WERI-Rb-1 (cell line): ENCODE measurements at places on chromosomes 1 and 21.
A peak's percentile ranks its signal among the peaks of the same experiment; 100 is the strongest.

DNA sequence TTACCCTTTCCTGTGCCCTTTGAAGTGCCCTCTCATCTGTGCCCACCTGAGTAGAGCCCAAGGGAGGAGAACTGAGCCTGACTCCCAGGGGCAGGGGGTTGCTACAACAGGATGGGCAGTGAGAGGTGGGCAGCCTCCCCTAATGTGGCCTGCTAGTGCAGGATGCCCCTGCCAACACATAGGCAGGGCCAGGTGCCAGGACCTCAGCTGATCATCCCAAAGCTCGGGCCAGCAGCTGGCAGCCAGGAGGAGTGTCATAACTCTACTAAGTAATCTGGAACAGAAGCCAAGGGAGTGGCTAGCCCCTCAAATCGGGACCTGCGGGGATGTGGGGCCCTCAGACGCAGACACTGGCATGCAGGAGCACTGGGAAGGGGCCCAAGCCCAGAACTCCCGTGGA is 208.8 kb upstream of the RAB4A start:
- no peak for DNase-seq

- no peak for DNase-seq
Measured at GRCh38 chr1:905071-905749, 18.5 kb upstream of the SAMD11 start.

- no peak for DNase-seq
Measured at GRCh38 chr21:20388400-20388799, 609.8 kb upstream of the NCAM2 start.

- DNase-seq = no peak
Measured at GRCh38 chr1:9316080-9316444, 23.4 kb downstream of the SPSB1 start.

GRCh38 chr1:32759997-32760623 is 57.0 kb downstream of the YARS1 start:
- no peak for DNase-seq

DNA sequence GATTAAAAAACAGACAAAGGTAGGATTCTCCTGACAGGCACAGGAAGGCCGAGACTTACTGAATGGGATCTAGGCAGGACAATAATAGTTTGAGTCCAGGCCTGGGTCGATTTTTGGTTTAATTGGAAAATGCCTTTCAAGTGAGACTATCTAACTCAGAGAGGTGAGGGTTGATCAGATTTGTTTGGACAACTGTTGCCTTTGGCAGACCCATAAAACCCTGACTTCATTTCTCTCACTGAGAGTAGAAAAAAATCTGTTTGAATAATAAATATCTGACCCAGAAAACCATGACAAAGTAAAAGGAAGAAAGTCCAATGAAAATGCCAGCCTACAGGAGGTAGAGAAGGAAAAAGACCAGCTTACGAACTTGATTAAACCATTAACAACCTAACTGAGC is 12.3 kb upstream of the SLC30A10 start:
- no peak for DNase-seq

- no peak for DNase-seq
Measured at GRCh38 chr1:119266386-119266785, 102.2 kb upstream of the HAO2 start.

DNA sequence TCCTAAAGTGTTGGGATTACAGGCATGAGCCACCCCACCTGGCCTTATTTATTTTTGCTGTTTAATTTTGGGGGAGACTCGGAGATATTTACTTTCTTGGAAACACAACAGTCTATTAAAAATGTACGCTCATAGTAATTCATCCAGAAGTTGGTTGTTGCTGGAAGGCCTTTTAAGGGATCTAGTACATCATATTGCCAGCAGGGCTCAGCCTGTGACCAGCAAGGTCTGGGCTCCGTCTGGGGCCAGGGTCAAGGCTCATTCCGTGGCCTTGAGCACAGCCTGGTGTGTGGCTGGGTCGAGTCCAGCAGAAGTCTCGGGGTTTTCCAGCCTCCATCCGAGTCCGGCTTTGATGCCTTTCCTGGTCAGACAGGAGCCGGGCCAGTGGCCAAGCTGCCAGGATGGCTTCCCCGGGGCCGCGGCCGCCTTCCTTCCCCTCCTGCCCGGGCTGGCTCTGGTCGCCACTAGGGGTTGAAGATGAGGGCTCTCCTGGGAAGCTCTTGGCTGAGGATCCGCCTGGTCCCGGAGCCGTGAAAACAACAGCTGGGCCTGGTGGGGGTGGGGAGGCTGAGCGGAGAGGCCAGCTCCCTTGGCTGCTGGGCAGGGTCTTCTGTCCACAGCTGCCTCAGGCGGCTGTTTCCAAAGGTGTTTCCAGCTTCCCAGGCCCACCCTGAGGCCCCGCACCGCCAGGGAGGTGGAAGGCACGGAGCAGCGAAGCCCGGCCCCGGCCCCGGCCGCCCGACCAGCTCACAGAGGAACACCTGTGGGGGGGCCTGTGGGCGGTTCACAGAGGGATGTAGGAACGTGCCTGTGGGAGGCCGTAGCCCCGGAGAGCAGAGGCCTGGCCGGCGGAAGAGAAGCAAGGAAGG is 5.1 kb upstream of the VWA1 start:
- peak; percentile 89 for DNase-seq

DNA sequence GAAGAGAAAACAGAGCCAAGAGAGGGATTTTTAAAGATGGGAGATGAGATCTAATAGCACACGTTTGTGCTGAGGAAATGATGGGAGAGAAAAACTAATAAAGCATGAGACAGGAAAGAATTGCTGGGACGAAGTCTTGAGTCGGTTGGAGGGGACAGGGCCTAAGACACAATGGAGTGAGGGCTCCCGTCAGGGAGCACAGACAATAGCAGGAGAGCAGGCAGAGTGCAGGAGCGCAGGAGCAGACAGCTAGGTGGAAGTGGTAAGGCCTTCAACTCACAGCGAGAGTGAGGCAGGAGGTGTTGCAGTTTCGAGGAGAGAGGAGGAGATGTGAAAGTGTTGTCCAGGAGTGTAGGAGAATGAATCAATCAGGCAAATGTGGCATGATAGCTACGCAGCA is 59.9 kb upstream of the SOX13 start:
- DNase-seq = no peak

DNA sequence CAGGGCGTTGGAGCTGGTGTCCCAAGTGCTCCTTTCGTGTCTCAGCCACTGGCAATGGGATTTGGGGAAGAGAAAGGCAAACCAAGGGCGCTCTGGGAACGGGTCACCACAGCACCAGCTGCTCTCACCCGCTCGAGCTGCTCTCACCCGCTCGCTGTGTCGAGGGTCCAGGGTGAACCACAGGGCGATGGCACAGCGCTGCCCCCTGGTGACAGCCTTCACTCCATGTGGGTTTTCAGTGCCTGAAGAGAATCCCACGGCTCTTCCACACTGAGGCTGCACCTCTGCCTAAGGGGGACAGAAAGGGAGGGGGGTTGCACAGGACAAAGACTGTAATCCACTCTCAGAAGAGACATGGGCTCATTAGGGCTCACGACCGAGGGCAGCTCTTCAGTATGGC is 7.1 kb upstream of the CLDN19 start:
- peak; percentile 85 for DNase-seq

DNA sequence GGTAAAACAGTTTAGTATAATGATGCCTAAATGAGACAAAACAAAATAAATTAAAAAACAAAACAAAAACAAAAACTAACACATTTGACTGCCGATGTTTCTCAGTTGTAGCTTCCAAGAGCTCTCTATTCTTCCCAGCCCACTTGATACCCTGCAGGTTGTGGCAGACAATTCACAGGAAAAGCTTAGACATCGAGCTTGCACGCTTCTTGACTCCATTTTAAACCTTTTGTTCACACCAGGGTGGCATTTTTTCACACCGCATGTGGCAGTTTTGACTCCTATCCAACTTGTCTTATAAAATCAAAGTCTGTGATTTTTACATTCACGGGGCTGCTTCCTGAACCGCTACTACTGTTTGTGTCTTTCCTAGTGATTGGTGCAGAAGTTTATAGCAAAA is 575.9 kb downstream of the USP25 start:
- no peak for DNase-seq

- peak; percentile 82 for DNase-seq
Measured at GRCh38 chr21:42974832-42975820, 764 bp downstream of the PKNOX1 start.

- DNase-seq = no peak
Measured at GRCh38 chr1:179303200-179303785, 9.7 kb downstream of the SOAT1 start.

GRCh38 chr1:40372658-40373322 is 737 bp upstream of the SMAP2 start:
- DNase-seq = no peak

GRCh38 chr1:52920791-52921291 is 699 bp downstream of the ECHDC2 start:
- no peak for DNase-seq

DNA sequence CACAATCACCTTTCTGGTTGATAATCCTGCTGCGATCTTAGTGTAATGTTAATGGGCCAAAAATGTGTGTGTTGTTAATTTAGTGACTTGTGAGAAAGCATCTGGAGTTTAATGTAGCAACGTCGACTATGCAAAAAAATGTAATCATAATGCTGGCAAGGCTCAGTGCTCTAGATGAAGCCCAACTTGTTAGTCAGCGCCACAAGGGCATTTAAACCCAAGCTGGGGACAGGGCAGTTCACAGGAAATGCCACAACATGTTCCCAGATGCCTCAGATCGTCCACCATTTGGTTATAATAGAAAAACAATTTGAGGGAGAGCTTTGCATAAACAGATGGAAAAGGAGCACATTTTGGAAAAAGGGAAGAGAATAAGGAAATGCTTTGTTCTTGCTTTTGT is 585.4 kb upstream of the PLXNA2 start:
- no peak for DNase-seq

DNA sequence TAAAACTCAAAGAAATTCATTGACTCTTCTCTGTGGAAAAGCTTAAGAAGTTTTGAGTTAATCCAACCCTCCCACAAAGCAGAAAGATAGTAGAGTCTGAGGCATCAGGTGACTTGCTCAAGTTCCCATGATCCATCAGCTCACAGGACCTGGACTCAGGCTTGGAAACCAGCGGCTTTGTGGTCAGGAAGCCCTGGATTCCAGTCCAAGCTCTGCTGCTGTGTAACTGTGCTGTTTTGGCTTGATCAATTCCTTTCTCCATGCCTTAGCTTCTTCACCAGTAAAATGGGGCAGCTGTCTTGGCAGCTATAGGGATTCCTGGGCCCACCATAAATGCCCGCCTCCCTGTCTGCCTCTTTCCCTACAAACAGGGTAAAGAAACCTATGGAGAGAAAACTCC is 180.2 kb downstream of the HIVEP3 start:
- no peak for DNase-seq

GRCh38 chr1:67969446-67969845 is 81.0 kb downstream of the DIRAS3 start:
- no peak for DNase-seq

DNA sequence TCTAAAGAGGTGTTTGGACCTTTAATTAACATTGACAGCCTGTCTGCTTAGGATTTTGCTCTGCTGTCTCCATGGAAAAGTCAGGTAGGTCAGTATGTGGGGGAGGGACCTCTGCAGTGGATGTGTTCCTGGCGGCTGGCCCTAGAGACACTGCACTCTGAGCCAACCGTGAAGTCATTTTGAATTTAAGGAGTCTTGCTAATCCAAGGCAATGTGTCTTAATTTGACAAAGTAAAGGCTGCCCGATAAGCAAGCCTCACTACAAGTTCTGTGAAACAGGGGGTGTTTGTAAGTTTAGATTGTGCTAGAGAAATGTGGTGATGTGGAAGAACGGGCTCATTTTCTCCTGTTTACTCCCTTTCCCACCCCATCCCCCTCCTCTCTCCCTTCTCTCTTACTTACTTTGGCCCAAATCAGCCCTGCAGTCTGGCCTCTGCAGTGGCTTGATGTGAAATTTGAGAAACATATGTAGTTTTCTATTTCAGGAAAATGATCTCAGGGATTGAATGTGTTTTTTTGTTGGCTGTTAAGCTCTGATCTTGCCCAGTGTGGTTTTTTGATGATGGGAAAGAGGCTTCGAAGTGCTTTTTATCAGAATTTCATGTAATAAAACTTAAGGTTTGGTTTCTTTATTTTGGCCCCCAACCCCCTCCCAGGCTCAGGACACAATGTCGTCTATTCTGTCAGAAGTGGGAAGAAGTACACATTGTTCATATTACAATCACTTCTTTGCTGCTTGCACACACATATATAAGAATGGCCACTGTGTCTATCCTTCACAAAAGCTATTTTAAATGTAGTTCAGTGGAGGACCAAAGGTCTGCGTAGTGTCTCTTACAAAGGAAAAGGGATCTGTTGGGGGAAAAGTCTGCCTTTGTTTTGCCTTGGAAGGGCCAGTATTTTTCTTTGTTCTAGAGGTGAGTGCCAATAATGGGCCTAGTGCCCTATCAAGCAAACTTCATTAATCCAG is 96.6 kb downstream of the FGGY start:
- peak; percentile 88 for DNase-seq

DNA sequence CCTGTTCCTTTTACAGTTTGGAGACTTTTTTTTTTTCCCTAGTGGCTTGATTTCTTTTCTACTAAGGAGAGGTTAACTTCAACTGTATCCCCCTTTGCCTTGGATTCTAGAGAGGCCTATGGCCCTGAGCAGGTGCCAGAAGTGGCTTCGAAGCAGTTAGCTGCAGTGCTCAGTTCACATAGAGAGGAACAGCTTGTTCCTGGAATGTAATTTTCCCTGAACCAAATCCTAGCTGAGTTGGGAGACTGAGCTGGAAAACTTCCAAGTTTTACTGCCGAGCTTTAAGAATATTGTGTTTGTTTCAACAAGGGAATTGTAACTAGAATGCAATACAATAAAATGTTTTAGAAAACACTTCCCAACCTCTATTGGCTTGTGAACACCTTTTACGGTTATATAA is 17.5 kb downstream of the RD3 start:
- no peak for DNase-seq

- no peak for DNase-seq
Measured at GRCh38 chr1:60436186-60436585, 362.6 kb upstream of the C1orf87 start.

DNA sequence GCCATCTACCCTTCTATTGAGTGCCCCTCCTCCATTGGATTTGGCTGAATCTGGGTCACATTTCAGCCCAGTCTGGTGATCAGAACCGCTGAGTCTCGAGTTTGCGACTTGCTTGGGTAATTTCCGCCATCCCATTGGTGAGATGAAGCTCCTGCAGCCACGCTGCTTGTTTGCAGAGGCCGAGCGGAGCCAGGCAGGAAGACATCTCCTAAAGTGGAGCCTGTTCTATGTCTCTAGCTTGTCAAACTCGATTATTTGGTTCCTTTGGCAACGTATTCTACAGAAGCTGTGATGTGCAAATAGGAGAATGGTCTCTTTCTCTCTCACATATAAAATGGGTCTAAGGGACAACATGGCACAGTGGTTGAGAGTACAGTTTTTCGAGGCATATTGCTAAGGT is 206.8 kb upstream of the PLXNA2 start:
- no peak for DNase-seq

- DNase-seq = no peak
Measured at GRCh38 chr1:62352387-62352786, 33.2 kb upstream of the KANK4 start.

GRCh38 chr21:41410767-41411448 is 15.1 kb upstream of the MX1 start:
- no peak for DNase-seq

- DNase-seq = no peak
Measured at GRCh38 chr1:52305417-52306226, 60.4 kb downstream of the CC2D1B start.

GRCh38 chr1:3156936-3157335 is 87.9 kb downstream of the PRDM16 start:
- DNase-seq = peak; percentile 43

- DNase-seq = no peak
Measured at GRCh38 chr1:114075105-114075504, 78.6 kb downstream of the SYT6 start.

GRCh38 chr1:93620841-93621210 is 60.8 kb downstream of the BCAR3 start:
- no peak for DNase-seq
